HAP-1 (cell line): ENCODE measurements at places on chromosomes 7 and 10.

DNA sequence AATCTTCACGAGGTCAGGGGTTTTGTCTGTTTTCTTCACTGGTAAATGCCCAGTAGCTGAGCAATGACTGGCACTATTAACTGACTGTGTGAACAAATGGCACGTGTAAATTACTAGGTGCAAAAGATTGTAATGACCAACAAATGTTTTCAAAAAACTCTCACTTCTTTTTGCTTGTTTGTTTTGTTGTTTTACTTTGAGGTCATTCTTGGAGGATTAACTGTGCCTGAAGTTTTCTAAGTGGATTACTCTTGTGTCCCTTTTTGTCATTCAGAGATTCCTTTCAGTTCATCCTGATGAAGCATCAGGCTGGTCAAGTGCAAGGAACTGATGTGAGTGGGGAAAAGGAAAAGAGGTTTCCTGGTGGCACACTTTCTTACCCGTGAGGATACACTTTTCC lies 74.4 kb upstream of the PPP1R3C start:
- peak; percentile 9 for DNase-seq

- peak; percentile 27 for DNase-seq
Measured at GRCh38 chr7:37448636-37449361, at the start of gene ELMO1. ELMO1 (minus strand) TSS chr7:37448864; CDS start chr7:37342690, 106,174 bp downstream.

DNA sequence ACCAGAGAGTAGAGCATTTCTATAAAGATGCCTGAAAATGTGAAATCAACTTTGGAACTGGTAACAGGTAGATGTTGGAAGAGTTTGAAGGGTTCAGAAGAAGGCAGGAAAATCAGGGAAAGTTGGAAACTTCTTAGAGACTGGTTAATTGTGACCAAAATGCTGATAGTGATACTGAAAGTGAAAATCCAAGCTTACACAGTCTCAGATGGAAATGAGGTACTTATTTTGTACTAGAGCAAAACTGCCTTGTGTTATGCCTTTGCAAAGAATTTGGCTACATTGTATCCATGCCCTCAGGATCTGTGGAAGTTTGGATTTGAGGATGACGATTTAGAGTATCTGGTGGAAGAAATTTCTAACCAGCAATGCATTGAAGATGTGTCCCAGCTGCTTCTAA lies 430.6 kb upstream of the KCND2 start:
- no peak for DNase-seq

DNA sequence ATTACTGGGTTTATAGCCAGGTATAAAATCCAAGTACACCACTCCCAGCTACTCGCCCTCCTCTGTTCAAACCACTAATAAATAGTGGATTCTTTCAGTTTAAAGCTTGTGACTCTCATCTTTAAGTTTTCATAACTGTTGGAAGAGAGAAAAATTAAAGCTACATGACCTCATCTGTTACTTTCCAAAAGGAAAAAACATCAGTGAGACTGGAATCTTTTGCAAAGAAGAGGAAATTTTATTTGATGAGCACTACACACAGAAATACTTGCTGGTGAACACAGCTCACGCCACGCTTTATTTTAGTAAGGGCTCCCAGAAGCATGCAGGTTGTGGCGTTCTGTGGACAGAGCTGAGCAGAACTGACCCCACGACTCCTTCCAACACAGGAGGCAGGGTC lies 527.0 kb upstream of the MGMT start:
- no peak for DNase-seq

DNA sequence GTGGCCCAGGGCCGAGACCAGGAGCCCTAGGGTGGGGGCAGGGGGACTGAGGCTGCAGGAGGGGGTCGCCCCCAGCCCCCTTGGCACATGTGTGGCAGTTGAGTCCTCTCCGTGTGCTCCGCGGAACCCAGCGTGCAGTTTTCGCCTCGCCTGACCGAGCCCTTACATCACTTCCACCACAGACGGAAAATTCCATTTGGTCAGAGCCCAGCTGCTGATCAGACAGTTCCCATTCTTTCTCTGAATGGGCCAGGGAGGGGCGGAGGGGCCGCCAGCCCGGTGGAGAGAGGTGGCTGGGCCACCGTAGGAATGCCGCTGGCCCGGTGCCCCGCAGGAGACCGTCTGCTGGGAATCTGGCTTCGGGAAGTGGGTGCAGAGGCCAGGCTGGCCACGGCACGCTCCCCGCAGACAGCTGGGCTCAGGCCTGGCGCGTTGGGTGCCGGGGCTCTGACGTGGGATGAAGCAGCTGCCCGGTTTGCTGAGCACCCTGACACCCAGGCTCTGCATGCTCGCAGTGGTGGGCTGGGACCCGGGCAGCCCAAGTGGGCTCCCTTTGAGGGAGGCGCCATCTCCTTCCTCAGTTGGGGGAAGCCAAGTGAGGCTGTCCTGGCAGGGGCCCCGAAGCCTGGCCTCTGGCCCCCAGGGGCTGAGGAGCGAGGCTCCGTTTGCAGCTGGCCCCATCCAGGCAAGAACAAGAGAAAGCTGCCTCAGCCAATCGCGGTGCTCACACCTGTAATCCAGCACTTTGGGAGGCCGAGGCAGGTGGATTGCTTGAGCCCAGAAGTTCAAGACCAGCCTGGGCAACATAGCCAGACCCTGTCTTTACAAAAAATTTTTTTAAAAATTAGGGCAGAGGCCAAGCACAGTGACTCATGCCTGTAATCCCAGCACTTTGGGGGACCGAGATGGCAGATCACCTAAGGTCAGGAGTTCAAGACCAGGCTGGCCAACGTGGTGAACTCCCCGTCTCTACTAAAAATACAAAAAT lies 9.9 kb downstream of the TTYH3 start:
- no peak for DNase-seq

- no peak for DNase-seq
Measured at GRCh38 chr7:54725255-54725654, 33.8 kb downstream of the SEC61G start.

DNA sequence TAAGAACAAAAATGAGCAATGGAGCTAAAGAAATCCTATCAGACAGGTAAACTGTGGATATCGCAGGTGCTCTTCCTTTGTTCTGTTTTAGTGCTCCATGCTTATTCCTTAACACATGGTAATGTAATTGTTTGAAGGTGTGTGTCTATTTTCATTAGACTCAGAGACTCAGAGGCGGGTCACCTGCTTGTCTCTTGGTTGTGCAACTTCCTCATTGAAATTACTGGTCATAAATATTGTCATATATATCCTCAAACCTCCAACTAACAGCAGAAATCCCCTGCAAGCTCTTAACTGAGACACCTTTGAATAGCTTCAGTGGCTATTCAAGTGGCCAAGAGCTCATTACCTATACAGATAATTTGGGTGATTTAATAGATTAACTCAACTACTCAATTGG lies 177.2 kb downstream of the PTN start:
- DNase-seq = no peak

DNA sequence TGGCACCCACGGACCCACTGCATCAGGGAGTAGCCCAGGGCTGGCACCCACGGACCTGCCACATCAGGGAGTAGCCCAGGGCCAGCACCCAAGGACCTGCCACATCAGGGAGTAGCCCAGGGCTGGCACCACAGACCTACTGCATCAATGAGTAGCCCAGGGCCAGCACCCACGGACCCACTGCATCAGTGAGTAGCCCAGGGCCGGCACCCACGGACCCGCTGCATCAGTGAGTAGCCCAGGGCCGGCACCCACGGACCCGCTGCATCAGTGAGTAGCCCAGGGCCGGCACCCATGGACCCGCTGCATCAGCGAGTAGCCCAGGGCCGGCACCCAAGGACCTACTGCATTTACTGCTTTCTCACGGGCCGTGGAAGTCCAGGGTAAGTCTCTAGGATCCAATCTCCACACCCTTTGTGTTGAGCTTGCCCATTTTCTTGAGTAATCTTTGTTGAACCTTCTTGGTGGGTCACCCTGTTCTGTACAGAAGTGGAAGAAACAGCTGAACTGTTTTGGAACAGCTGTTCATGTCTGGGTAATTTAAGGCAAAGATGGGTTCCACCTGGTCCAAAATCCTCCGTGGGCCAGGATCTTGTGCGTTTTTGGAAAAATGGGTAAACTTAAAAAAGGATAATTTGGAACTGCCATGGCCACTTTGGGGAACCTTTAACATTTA lies 69.0 kb downstream of the VIPR2 start:
- no peak for DNase-seq

GRCh38 chr7:80719261-80719660 lies 80.8 kb downstream of the CD36 start:
- no peak for DNase-seq

DNA sequence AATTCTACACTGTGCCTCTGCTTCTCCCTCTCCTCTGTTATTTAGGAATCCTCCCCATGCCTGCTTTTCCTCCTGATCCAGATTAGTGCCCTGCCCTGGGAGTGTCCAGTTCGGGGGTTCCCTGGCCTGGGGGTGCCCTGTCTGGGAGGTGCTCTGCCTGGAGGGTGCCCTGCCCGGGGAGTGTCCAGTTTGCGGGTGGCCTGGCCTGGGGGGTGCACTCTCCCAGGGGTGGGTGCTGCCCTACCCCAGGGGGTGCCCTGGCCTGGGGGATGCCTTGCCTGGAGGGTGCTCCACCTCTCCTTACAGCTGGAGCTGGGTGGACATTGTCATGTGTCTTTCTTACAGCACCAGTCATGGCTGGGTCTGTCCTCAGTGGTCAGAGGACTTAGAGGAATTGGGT lies 20.2 kb downstream of the RAMP3 start:
- peak; percentile 4 for DNase-seq

DNA sequence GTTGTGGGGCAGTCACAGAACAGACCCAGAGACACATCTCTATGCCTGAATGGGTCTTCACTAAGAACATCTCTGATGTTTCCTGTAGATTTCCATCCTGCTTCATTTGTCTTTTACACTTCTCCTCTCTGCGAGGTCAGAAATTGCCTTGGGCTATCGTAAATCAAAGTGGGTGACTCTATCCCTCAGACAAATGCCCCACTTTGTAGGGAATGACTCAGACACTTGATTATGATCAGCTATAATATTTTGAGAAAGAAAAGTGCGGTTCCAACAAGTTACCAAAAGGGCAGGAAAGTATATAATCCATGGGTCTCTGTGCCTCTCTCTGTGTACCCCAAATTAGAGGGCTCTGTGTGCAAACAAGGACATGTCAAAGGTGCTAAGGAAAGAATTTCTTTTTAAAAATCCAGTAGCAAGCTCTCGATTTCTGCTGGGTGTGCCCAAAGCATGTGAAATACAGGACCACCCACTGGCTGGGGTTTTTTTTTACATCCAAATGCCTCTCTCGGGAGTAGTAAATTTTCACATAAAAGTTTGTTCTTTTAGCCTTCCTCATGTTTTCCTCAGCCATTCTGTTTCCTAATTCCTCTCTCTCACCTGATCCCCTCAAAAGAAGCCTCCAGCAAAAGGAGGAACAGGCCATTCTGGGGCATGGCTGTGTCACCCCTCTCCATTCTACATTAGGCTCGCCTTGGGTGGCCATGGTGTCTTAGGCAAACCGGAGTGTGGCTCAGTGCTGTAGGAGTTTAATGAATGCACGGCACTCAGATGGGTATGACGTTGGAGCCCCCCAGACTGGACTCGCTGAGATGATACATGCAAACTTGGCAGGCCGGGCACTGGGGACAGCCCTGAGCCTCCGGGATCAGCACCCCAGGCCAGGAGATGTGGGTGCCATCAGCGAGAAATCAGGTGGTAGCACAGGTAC lies 6.3 kb upstream of the OPN4 start:
- no peak for DNase-seq

DNA sequence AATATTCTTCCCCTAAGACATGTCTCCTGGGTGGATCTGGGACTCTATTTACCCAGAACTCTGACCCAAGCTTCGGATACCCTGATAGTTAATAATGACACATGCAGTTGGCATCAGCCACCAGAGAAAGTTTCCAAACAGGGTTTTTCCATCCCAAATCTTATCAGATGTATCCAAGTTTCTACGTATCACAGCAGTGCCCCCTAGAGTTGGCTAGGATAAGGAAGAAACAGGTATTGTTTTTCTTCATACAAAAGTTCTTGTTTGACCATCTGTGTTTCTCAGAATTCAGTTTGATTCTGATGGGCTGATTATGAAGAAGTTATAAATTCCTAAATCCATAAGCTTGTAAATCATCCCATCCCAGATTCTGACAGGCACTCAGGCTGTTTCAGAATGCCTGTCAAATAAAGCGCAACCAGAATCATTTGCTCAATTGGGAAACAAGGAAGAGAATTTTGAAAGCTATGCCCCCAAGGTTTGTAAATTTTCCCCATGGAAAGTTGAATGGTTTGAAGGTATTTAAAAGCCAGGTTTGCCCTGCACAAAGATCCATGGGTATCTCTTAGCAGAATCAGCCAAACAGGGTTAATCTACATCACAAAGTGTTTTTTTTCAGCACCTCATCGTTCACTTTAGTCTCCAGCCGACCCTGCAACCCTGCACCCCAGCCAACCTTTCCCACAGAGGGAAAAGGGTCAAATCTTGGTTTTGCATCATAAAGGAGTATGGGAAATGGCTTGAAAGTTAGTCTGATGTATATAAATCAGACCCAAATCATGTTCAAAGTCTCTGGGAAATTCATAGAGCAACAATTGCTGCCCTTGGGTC lies 47.4 kb downstream of the NRAP start:
- peak; percentile 39 for DNase-seq

DNA sequence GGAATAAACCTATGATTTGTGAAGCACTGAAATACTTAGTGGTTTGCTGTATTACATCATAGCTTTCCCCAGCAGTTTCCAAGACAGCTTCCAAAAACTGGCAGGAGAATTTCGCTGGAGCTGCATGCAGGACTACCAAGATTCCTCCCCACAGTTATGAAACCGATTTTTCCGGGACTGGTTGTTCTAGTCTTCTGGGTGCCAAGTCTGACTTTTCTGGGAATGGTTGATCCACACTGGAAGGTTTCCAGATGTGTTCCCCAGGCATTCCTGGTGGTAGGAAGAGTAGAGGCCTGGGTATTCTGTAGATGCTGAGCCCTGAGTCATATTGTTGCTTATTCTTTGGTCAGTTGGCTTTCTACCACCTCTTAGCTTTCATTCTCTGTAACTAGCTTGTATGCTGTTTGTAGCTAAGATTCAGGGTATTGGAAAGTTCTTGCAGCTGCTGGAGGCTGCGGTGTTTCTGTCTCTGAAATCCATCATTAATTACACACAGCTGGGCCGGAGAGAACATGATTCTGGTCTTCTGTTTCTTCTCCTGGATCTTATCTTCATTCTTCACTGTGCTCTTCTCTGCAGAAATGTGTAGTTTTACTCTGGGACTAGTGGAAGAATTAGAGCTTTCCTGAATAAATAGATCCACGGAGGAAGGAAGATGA lies 6.3 kb downstream of the ABCC2 start:
- no peak for DNase-seq

- DNase-seq = no peak
Measured at GRCh38 chr7:1555046-1555812, 776 bp downstream of the TMEM184A start.

GRCh38 chr10:593016-593415 lies 96.5 kb downstream of the DIP2C start:
- no peak for DNase-seq

DNA sequence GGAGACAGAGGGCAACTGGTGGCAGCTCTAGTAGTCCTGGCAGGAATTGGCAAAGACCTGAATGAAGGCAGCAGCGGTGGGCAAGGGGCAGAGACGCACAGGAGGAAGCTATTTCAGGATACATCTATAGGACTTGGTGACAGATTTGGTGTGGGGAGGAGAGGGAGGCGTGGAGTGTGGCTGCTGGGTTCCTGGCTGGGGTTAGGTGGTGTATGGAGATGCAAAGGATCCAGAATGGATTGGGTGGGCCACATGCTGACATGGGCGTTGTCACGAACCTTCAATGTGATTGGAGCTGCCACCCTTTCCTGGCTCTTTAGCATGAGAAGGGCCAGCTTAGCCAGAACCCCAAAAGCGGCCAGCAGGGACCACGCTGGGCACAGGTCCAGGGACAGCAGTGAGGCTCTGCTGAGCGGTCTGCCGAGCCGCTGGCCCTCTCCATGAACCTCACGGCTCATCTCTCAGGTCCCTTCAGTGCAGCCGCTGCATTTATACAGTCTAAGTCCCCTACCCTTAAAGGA lies 10.2 kb upstream of the ADCY1 start:
- no peak for DNase-seq
